Stimulated activated CD8-positive, alpha-beta memory T cell treated with anti-CD3 and anti-CD28 coated beads, Interleukin-12 subunit alpha, Interleukin-12 subunit beta, amount 100 ng/mL, for 1 hour (primary cell): ENCODE measurements at places on chromosomes 4 and X.

DNA sequence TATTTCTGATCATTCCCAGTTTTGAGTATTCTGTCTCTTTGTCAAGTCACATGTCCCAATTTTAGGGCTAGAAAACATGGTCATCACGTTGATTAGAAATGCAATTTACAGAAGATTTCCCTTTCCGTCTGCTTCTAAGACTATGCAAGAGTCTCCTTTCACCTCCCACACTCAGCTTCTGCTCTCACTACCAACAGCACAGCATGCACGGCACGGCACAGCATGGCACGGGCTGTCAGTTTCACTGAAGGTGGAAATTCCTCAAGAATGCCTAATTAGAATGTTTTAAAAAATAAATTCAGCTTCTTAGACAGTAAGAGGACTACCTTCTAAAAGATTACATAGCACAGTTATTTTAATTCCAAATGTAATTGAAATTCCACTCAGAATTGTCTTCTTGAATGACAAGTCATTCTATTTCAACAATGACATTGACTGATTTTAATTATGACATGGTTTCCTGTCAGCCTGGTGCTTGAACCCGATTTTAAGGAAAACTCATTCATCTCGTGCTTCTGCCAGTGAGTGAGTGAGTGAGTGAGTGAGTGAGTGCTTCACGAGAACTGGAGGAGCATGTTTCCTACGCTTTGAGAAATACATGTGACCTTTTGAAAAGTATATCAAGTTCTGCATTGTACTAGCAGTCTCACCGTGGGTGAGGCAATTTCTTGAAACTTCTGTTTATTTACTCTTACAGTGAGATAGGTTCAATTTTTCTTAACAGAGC, 124.8 kb upstream of the SORBS2 start:
- DNase-seq = no peak

- DNase-seq = no peak
Measured at GRCh38 chr4:56641494-56642051, 39.5 kb downstream of the HOPX start.

DNA sequence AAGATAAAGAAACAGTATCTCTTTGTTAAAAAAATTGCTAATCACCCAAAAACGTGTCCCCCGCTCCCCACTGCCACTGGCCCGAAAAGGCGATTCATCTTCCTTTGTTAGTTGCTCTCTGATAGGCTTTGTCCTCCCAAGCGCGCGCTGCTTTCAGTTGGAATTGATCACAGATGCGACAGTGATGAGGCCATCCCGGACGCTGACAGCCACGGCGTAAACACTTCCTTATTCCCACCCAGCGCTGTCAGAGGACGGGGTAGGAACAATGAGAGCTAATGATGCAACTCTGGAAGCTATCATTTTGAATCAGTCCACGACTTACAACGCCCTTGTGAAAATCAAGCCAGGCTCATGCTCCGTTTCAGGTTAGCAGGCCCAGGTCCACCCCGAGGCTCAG, 21.4 kb downstream of the SOD3 start:
- DNase-seq = no peak

- no peak for DNase-seq
Measured at GRCh38 chr4:70239884-70240591, 2.4 kb upstream of the CSN3 start.

DNA sequence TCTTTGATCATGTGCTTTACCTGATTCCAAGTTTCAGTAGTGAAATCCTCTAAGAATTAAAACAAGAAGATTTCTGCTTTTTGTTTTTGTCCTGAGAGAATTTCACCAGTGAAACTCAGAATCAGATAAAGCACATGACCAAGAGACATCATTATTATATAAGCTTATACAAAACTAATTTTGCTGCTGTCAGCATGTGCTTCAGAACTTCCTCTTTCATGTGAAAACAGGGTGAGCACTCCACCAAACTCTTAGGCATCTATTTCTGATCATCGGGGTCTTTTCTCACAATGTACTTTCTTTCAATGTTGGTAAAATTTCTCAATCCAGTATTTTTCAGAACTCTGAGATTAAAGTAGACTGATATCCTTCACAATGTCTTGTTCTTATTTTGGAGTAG, 152.1 kb downstream of the SLC39A8 start:
- no peak for DNase-seq

- no peak for DNase-seq
Measured at GRCh38 chr4:86686741-86687140, 92.6 kb downstream of the PTPN13 start.

GRCh38 chrX:131987252-131987651, 35.9 kb upstream of the STK26 start:
- no peak for DNase-seq

DNA sequence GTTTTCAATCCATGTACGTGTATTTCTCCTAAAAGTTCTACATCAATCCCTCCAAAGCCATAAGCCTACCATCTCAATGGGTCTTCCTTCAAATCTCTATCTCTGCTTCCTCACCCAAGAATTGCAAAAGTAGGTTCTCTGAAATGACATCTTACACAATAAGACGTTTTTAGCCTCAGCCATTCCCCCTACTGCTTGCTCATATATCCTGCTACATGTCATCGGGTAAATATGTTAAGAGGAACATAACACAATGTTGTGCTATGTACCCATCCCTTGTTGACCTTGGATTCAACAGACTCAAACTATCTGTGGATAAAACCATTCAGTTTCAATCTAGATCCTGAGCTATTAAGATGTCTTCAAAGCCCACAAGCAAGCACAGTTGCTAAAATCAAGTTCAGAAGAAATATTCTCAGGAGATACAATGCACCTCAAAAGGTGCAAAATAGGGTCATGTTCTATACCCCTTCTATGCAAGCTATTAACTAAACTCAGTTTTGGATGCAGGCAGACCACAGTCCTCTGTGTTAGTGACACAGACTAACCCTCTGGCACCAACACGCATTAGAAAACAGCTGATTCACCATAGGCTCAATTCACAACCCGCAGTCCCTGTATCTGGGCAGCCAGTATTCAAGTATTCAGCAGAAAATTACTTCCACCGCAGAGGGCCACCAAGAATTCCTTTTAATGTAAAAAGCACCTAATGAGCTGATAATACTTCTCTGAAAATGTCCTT, 56.8 kb downstream of the CD99L2 start:
- DNase-seq = no peak

- peak; percentile 42 for DNase-seq
Measured at GRCh38 chr4:26197018-26197779, 123.6 kb upstream of the RBPJ start.

GRCh38 chr4:188161167-188161566, 21.9 kb downstream of the TRIML1 start:
- no peak for DNase-seq

- no peak for DNase-seq
Measured at GRCh38 chr4:135177321-135177720, 975.7 kb upstream of the PABPC4L start.
